Right ventricle myocardium inferior (tissue), 1 donor: ENCODE measurements at places on chromosomes 2 and 18. TPM values are rescaled to one million over a fixed set of nuclear protein-coding genes. Genes with fewer than 3 reads are reported as not detected.

SULT1C2 gene
- 0.87 TPM for total RNA-seq

DNA sequence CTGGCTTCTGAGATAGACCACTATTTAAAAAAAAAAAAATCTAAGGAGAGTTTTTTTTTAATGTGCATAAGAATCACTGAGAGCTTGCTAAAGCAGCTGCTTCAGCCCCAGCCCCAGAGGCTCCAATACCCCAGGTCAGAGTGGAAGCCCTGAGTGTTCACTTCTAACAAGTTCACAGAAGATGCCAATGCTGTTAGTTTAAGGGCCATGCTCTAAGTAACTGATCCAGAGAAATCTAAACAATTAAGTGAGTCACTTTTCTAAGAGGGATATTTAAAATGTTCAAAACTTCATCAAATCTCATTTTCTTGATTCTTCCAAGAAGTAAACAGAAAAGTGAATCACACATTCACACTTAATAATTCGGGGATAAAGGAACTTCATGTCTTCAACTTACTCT lies 126.4 kb upstream of the CD226 start:
- no peak for DNase-seq

FAM161A gene
- total RNA-seq: 0.60 TPM

DNA sequence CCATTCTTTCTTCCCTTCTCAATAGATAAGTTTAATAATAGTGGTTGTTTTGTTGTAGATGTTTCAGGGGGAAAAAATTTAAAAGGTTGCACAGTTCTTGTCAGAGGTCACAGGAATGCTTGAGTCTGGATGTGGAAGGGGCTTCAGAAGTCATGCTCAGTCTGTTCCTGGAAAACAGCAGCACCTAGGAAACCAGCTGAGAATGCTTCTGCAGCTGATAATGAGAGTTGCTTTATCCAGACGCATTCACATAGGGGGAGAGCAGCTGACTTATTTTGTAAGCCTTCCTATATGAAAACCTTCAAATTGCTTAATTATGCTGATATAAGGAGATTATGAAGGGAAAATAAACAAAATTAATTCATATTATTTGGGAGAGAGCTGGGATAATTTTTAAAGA lies 235.5 kb downstream of the GULP1 start:
- DNase-seq: no peak

- no peak for DNase-seq
These were observed 205.8 kb upstream of the CYRIA start for GRCh38 chr2:16871411-16871810.

ERICH2 gene
- not detected for total RNA-seq

MYO1B gene
- total RNA-seq: 18.9 TPM

ALPI gene
- not detected for total RNA-seq

DNA sequence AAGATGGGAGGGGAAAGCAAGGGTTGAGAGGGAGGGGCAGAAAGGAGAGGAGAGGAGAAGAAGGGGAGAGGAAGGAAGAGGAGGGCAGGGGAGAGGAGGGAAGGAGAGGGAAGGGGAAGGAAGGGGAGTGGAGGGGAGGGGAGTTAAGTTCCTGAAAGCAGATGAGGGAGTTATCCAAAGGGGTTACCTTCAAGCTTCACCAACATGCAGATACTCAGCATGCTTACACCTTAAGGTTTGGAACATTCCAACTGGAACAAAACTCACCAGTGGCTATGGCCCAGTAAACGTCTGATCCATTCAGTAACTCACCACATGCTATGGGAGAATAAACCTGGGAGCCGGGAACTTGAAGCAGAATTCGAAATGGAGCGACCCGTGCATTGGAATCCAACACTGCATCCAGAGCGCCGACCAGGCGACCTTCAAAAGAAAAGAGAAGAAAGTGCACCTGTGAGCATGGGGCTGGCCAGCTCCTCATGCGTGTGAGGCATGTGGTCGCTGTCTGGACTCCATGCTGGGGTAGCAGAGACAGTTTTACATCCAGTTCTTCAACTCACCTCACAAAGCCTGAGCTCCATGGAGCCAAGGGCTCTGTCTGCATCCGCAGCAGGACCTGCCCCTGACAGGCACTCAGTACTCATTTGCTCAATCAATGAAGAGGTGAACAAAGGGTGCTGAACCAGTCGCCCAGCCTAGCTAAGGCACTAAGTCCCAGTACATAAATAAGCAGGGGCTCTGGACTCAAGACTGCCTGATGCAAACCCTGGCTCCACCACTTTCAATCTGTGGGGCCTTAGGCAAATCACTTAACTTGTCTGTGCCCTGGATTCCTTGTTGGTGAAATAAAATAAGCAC lies 61.0 kb downstream of the TBC1D8 start:
- DNase-seq: no peak

DNA sequence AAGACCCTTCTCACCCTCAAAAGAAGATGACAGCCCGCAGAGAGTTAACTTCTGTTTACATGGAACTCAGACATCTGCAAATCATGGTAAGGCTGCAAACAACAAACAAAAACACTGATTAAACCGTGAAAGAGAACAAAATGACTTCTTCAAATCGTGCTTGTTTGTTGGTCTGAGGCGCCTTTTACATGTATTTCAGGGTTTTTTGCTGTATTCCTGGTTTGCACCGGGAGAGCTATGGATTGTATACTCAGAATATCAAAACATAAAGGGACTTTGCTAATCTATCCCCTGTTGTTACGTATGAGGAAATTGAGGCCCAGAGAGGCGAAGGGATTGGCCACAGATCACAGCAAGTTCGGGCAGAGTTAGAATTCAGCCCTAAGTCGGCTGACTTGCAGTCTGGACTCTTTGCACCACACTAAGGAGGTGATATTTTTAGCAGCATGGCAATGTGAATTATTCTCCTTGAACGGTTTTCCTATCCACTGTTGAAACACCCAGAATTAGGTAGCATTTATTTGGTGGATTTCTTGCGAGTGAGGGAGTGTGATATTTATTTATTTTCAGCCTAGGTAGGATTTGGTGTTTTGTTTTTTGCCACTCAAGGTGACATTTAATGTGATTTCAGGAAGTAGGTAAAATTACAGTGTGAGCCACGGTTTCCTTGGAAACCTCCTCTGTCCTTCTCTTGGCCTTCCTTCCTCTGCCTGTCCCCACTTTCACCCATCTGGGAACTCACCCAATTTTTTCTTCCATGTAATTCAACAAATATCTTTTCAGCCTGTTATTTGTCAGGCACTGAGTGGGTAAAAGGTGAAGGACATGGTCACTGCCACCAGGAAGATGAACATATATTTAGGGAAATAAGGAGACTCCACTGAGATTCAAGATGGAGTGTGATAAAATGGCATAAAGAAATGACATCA lies 980 bp upstream of the PDE6D start:
- no peak for DNase-seq

- DNase-seq: no peak
These were observed 149.8 kb downstream of the FAM210A start for GRCh38 chr18:13576598-13576997.

- no peak for DNase-seq
These were observed 852 bp downstream of the POLI start for GRCh38 chr18:54269893-54270844.

GRCh38 chr2:102025016-102025501 lies 33.3 kb downstream of the IL1R2 start:
- DNase-seq: no peak

SKA1 gene
- total RNA-seq: 0.38 TPM

SCN9A gene
- total RNA-seq: 1.8 TPM

SP9 gene
- total RNA-seq: not detected

DNA sequence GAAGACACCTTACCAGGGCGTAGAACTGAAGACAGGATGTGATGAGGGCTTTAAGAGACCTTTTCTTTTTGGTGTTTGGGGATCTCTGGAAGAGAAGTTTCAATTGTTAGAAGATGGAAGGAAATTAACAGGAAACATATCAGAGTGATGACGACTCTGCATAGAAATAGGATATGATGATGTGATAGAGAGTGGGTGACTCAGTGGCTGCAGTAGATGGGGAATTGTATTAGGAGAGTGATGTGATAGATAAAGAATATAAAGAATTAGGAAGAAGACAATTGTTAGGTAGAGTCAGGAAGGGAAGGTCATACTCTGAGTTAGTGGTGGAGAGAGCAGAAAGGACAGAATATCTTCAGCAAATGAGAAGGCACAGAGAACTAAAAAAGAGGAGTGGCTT lies 593.9 kb downstream of the NYAP2 start:
- DNase-seq: no peak

GRCh38 chr2:238853721-238854120 lies 5.8 kb downstream of the TWIST2 start:
- DNase-seq: peak; percentile 45

ZAP70 gene
- total RNA-seq: 1.6 TPM

DNA sequence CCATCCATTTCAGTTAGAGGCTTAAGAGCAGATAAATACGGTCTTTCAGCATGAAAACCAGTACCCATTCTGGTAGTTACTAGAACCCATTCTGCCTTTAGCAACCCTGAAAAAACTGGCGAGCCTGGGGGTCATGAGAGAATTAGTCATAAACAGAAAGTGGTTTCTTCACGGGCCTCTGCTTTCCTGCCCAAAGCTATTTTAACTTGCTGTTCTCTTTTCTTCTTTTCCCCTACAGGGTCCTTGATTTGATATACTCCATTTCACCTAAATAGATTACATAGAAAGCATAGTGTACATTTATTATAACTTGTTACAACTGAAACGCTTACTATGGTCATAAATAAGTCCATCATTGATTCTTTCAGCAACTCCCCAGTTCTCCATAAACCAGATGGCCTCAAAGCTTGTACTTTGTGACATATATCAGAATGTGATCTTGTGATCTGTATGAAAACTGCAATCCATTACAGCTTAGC lies 48.3 kb downstream of the WDFY1 start:
- no peak for DNase-seq

DNA sequence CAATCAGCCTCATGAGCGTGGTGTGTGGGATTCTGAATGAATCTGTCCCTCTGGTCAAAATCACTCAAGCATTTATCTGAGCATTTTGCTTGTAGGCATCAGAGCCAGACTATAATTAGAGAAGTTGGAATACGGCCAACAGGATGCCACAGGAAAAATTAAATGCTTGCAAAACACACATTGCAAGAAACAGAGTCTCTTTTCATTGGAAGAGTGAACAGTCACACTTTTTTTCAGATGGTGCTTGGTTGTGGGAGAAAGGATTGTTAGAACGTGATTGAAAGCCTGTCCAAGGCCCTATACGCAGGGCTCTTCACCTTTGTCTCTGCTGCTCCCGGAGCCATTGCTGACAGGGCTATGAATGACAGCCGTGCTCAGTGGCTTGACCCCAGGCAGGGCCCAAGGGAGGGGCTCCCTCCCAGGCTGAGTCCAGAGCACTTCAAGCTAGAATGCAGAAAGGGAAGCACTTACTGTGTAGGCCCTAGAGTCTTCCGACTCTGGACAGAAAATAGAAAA lies 59.8 kb downstream of the SNTG2 start:
- DNase-seq: no peak

DNA sequence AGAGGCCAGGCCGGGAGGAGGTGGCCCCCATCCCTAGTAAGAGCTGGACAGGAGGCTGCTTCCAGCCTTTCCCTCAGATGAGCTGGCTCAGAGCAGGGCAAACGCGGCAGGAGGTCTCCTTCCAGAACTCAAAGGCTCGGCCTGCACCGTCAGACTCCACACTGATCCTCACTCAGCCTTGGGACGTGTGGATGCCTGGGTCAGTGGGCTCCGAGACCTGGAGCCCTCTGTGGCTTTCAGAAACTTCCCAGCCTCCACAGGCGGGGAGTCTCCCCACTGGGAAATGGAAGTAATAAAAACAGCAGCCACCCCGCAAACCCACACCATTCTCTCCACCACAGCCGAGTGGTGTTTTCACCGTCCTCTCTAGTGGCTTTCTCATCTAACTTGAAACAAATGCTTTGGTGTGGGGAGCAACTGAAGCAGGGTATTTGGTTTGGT lies 54.3 kb downstream of the INPP5D start:
- DNase-seq: no peak

GRCh38 chr18:49491857-49492693 lies 5.0 kb upstream of the C18orf32 start:
- peak; percentile 76 for DNase-seq

DNA sequence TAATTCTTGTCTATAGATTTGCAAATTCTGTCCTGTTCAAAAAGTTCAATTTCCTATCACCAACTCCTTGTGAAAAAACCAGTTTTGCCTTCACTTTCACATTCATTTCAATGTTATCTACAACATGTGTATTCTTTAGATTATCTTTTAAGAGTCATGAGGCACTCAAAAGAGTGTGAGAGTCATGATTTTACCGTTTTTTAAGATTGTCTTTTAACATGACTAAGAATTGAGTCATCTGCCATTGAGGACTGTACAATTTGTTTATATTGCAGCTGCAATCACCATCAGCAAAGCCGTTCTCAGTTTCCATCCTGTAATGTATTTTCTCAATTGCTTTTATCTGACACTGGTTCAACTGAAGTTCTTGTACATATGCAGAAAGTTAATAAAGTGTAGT lies 275.8 kb downstream of the LNPK start:
- DNase-seq: no peak

MEX3C gene
- total RNA-seq: 20.5 TPM

KCNG2 gene
- not detected for total RNA-seq

DNA sequence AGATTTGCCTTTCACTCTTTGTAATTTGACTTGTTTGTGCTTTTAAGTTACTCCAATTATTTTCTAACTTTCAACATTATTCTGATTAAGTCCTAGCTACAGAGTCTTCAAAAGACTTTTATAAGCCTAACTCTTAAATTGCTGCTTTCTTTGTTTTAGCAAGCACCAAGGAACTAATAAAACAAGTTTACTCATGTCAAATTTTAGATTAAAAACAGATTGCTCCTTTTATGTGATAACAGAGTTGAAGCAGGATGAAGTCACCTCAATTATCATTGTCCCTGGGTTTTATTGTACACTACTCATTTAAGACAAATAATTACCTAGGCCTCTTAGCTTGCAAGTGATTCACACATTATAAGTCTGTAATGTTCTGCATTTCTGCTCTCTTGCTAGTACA lies 678.4 kb downstream of the ERBB4 start:
- no peak for DNase-seq

- DNase-seq: no peak
These were observed 14.6 kb downstream of the ITGB1BP1 start for GRCh38 chr2:9408641-9409151.

GRCh38 chr2:134080386-134081089 lies 173.3 kb upstream of the MGAT5 start:
- DNase-seq: no peak

GRCh38 chr2:17790536-17790935 lies 25.7 kb upstream of the MSGN1 start:
- no peak for DNase-seq

- DNase-seq: no peak
These were observed 11.1 kb downstream of the COLEC12 start for GRCh38 chr18:489244-490023.

MEMO1 gene
- 50.0 TPM for total RNA-seq

DNA sequence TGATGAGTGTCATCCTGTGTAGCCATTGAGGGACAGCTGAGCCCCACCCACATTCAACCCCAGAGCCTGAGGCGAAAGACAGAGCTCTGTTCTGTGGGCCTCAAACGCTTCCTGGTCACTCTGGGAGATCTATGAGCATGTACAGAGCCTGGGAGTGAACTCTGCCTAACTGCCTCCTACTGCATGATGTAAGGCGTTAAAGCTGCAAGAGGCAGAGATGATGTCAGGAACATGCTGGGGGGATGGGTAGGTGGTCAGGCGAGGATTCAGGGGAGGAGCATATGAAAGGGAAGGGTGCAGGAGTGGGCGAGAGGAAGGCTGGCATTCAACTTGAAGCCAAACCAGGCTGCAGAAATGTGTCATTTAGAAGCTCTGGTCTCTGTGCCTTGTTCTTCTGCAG lies 181.0 kb downstream of the TFCP2L1 start:
- no peak for DNase-seq

TUBA3E gene
- total RNA-seq: 80.0 TPM
